ENCODE measurements at places on chromosomes 11 and 22. TPM values are rescaled to one million over a fixed set of nuclear protein-coding genes. Genes with fewer than 3 reads are reported as not detected.

The ZP1 gene
- total RNA-seq: not detected

- peak overlapping the region; percentile 72 for H3K27ac ChIP-seq
- H3K4me1 ChIP-seq: peaks cover 65% of the 10 kb centered on the region
- no peak for DNase-seq
- no peaks in the 10 kb centered on the region for H3K27me3 ChIP-seq
- H3K4me3 ChIP-seq: no peak overlapping the region
- no peaks in the 10 kb centered on the region for H3K36me3 ChIP-seq
Measured at GRCh38 chr22:46726986-46727317, 11.1 kb downstream of the CERK start.

The TREH gene
- 2.0 TPM for total RNA-seq

- peak; percentile 83 for DNase-seq
- no peaks in the 10 kb centered on the region for H3K36me3 ChIP-seq
- H3K4me1 ChIP-seq: peaks cover 82% of the 10 kb centered on the region
- H3K27me3 ChIP-seq: no peaks in the 10 kb centered on the region
- no peak overlapping the region for H3K4me3 ChIP-seq
- peak overlapping the region; percentile 100 for H3K27ac ChIP-seq
Measured at GRCh38 chr22:37563153-37564081, 3.1 kb downstream of the CDC42EP1 start.

- no peaks in the 10 kb centered on the region for H3K4me1 ChIP-seq
- no peaks in the 10 kb centered on the region for H3K36me3 ChIP-seq
- no peaks in the 10 kb centered on the region for H3K27me3 ChIP-seq
- no peak overlapping the region for H3K27ac ChIP-seq
- DNase-seq: no peak
Measured at GRCh38 chr11:83643115-83643514, 356.9 kb upstream of the CCDC90B start.
